Cardiac fibroblast (primary cell): ENCODE measurements at places on chromosomes 12 and 14.

GRCh38 chr14:94562022-94562421 lies 780 bp downstream of the SERPINA4 start:
- no peak for DNase-seq

DNA sequence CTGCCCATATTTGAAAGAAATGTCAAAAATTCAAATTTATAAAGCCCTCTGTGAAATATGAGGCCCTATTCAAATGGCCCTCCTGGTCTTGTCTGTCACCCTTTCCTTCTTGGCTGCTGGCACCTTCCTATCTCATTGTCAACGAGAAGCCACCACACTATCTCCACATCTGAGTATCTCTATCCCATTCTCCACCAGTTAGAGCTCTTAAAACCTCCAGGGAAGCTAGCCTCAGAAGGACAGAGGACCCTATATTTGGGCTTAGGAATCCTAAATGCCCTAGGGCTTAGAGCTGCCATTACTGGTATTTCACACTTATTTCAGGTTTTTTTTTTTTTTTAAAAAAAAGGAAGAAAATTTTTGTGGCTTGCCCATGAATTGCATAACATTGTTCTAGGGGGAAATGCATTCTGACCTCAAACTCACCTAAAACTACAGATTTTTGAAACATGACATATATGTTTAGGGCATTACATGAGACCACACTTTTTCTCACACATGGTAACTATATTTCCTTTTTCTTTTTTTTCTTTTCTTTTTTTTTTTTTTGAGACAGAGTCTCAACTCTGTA lies 25.0 kb downstream of the SLC25A21 start:
- no peak for DNase-seq

- no peak for DNase-seq
Measured at GRCh38 chr12:100346660-100347059, 10.2 kb upstream of the SLC17A8 start.

DNA sequence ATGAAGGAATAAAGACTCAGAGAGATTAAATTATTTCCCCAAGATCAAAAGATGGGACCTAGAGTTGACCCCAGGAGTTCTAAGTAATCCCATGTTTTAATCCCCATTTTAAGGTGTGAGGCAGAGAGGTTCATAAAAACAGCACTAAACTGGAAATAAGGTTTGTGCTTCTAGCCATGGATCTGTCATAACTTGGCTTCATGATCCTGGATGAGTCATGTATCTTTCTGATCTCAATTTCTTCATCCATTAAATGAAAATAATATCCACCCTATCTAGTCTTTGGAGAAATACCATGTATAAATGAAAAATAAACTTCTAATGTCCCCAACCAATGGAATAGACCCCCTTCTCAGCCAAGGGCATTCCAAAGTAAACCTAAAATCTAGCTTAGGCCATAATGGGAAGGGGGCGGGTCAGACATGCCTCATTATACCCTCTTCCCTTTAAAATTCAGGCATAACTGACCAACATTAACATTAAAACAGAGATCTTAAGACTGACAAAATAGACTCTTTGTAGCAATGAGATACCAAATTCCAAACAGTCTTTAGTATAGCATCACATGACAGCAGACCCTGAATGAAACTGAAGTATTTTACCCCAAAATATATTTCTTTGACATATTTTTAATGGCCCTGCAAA lies 47.8 kb downstream of the SLC41A2 start:
- peak; percentile 47 for DNase-seq

GRCh38 chr14:105061428-105062047 lies 3.7 kb downstream of the GPR132 start:
- no peak for DNase-seq

DNA sequence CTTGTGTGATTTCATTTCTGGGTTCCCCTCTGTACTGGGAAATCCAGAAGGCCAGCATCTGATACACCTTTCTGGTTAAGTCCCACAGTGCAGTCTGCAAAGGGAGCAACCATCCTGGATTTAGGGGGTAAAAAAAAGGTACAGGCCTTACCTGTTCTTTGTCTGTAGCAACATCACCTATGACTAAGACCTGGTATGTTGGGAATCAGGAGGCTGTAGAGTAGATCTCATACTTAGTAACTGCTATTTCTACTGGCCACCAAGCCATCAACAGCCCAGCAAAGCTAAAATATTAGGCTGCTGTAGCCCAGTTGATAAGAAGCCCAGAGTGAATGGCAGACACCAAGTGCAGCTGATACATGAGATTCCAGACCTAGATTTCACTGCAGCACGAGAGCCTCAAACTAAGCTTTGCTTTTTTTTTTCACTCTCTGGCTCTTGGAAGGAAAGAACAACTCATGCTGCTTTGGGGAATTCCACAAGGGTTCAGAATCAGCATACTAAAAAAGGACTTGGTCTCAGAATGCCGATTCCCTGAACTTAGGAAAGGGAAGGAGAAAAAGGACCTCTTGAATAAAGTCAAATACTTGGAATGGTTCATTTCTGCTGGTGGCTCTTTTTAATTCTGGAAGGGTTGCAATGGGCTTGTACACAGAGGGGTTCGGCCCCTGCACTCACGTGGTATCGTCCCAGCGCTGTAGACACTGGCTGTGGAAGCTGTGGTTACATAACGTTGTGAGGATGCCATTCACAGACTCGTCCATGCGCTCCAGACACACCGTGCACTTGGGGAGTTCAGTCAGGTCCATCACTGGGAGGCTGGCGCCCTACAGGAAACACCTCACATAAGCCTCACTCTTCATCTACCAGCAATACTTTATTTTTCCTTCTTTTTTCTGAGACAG lies 20.5 kb downstream of the BRAP start:
- no peak for DNase-seq

DNA sequence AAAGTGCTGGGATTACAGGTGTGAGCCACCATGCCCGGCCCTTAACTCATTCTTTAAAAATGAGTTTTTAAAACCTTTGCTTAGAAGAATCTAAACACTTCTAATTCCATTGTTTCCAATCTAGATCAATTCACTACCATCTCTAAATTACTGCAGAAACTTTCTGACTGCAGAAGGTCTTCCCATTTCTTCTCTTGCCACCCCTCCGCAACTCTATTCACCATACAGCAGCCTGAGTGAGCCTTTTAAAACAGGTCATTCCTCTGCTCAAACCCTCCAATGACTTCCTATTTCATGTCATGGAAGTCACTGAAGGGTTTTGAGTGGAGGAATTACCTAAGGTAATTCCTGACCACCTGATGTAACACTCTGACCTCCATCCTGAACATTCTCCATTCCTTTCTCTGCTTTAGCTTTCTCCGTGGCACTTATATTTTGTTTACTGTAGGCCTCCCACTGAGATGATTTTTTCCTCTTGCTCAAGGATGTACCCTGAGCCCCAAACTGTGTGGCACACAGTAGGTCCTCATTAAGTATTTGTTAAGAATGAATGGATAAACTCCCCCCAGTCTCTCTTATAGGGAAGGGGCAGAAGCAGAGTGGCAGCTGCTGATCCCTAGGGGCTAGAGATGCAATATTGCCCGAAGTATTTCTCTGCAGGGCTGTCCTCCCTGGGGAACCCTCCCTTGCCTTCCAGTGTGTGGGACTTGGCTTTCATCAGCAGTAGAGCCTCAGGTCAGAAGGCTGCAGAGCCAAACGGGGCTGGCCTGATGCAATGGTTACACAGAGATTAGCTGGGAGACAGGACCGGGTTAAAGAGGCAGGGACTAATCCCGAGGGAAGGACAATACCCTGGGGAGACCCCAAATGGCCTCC lies 1.2 kb downstream of the DDIT3 start:
- DNase-seq, result peak; percentile 64

DNA sequence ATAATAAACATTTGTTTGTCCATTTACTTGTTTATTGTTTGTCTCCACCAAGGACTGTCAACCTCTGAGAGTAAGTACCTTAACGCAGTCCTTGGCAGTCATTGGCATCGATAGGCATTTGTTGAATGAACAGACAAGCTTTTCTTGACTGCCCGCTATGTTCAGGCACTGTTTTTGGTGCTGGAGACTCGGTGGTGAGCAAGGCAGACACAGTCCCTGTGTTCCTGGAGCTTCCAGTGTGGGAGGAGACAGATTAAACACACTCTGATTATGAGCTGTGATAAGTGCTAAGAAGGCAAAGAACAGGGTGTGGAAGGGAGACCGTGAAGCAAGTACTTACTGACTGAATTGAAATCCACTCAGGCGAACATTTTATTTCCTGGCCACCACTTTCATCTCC lies 1.2 kb downstream of the ATP6V0A2 start:
- peak; percentile 14 for DNase-seq

DNA sequence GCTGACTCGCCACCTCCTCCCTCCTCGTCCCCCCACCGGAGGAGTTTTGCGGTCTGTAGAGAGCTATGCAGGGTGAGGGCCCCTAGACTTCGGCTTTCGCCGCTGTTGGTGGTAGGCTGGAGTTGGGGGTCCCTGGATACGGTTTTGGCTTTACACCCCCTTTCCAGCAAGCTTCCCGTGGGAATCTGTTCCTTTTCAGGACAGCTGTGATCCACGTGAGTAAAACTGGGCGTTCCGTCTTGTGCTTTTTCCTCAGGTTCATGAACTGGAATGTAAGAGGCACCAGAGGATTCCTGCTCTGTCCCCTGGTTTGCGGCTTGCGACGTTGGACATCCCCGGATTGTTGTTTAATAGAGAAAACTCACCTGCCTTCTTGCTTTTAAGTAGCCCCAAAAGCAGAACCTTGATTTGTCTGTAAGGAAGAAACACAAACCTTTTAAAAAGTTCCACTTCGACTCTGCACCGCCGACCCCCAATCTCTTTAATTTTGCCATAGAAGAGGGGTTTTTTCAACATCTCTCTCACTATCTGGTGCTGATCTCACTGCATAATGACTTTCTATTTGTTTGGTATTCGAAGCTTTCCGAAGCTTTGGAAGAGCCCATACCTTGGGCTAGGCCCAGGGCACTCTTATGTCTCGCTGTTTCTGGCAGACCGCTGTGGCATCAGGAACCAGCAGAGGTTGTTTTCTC lies 490 bp downstream of the PRORP start:
- DNase-seq, result peak; percentile 66

GRCh38 chr14:24535737-24536136 lies 27.7 kb upstream of the CMA1 start:
- DNase-seq, result no peak

- no peak for DNase-seq
Measured at GRCh38 chr12:40730281-40730680, 38.0 kb downstream of the CNTN1 start.

- no peak for DNase-seq
Measured at GRCh38 chr12:105013892-105014291, 27.8 kb downstream of the NOPCHAP1 start.

- no peak for DNase-seq
Measured at GRCh38 chr14:97080991-97081390, 283.8 kb downstream of the VRK1 start.

DNA sequence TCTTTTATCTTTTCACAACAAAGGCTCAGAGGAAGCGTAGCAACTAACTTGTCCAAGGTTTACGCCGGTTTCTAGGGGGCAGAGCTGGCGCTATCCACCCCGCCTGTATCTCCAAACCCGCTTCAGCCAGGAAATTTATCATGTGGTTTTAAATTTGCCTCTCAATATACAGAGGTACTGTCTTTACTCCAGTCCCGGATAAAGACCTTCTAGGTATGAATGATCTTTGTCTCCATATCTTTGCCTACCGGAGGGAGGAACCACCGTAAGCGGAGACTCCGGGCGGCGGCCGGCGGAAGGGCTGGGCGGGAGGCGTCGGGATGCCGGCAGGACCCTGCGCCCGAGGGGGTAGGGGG lies 693 bp upstream of the RIMKLB start:
- peak; percentile 67 for DNase-seq

DNA sequence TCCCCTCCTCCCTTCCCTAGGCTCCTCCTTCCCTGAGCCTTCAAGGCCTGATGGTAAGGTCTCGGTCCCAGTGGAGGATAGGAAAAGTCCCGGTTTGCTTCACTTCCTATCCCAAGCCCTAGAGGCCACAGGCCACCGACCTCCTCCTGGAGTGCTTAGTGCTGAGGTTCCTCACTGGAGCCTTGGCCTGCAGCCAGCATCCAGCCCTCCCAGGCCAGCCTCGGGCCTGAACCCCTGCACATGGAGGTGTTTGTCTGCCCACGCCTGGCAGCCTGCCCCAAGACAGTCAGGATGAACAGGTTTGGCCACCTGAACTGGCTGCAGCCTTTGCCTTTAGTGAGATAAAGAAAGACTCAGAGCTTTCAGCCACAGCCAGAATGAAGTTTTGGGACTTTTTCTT lies 15.8 kb upstream of the KRT7 start:
- DNase-seq, result no peak

GRCh38 chr12:58283553-58283952 lies 342.2 kb downstream of the ATP23 start:
- peak; percentile 19 for DNase-seq

GRCh38 chr14:88605594-88605993 lies 42.8 kb downstream of the ZC3H14 start:
- DNase-seq, result peak; percentile 44

- DNase-seq, result no peak
Measured at GRCh38 chr12:116144384-116144783, 133.1 kb downstream of the MED13L start.

- no peak for DNase-seq
Measured at GRCh38 chr12:110247340-110248095, 33.5 kb upstream of the ATP2A2 start.

DNA sequence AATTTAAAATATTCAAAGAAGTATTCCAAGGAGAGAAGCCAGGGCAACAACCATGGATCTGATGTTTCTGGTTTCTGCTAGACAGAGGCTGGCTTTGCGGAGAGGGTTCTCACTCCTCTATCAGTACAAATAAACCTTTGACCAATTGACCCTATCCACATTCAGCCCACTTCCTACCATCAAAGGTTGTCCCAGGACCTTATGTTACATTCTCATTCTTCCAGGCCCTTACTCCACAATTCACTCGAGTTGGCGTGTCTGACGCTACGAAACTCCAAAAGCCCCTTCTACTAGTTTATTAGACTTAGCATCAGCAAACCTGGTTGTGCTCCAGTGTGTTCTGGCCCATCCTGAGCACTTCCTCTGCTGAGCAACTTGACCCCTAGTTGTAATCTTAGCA lies 24.8 kb upstream of the RNASE12 start:
- DNase-seq, result no peak

- no peak for DNase-seq
Measured at GRCh38 chr12:124868252-124869058, 4.8 kb upstream of the SCARB1 start.

GRCh38 chr12:85266356-85266755 lies 13.7 kb upstream of the ALX1 start:
- DNase-seq, result no peak

DNA sequence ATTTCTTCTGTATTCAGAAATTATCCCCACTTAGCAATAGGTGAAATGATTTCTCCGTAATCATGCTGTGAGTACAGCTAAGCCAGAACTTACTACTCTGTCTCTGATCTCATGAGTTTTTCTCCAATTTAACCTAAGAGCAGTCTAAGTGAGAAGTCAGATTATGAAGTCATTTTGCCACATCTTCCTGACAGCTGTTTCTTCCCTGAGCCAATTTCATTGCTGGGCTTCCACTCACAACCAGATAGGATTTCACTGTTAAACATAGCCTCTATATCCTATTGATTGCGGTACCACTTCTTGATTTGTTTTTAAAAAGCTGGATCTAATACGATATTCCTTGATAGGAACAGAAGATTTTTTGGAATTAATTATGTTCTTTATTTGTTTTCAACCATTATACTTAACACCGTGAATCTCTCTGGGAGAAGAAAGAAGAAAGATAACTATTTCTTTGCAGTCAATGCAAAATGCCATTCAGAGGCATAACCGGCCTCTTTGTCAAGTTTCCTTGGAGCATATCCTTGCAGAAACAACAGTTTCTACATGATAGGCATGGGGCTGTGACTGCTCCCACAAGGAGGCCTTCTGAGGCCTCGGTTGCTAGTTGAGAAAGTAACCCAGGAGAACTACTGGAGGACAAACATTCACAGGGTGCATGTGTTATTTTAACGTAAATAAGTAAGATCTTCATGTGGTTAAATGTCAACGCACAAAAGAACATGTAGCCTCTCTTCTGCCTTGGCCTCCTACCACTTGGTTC lies 212.2 kb downstream of the NPAS3 start:
- no peak for DNase-seq
